ENCODE measurements at places on chromosomes 2 and 18.

DNA sequence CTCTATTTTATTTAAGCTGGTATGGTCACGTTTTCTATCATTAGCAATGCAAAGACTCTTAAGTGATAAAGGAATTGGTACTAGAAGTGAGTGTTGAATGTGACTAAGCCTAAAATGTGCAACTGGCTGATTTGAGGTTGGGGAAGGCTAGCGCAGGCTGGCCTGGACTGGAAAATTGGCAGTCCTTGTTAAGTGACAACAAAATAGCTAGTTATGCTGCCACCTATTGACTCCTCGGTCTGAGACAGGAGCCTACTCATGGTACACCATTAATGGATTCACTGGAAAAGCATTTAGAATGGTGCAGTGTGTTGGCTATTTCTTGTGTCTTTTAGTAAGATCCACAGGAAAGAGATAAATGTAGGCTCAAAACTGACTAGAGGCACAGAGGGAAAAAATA lies 5.7 kb upstream of the WIPF1 start:
- DNase-seq: no peak

DNA sequence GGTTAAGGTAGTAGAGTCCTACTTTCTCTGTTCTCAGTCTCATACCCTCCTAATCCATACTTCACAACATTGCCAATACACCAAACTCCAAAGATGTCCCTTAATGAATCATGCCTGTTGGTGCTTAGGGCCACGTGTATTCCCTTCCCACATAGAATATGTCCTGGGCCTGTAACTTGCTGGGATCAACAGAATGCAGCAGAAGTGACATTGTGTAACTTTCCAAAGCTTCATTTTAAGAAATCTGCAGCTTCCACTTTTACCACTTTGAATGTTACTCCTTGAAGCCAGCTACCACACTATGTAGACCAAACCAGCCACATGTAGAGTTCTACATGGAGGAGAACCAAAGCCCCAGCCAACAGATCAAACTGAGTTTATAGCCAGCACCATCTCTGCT lies 58.5 kb upstream of the ARHGAP15 start:
- no peak for DNase-seq

GRCh38 chr18:54109131-54109683 lies 115.3 kb downstream of the MBD2 start:
- DNase-seq: no peak

DNA sequence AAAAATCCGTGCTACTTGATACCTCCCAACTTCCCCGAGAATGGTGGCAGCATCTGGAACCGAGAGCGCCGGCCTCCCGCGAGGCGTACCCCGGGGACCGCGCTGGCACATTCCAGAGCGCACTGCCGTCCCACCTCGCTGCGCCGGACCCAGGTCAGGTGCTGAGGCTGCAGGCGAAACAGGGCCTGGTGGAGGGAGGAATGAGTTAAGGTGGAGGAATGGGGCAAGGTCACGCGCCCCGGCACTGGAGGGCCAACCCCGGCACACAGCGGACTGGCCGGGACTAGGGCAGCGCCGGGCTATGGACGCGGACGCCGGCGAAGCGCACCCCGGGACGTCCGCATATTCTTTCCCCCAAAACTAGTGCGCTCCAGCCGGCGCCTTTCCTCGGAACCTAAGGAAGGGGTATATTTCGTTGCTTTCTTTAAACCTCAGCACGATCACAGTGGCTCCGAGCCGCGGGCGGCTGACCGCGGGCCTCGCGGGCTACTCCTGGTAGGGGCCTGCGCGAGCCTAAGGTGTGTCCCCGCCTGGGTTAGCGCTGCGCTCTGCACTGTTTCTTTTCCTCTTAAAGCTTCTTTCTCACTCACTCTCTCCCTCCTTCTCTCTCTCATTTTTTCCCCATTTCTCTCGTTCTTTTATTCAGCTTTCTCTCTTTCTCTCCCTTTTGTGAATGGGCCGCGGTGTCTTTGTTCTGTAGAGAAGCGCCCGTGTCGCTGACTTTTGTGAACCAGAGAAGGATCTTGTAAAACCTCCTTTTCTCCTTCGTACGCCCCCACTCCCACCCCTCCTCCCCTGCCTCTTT lies 2.1 kb upstream of the OTX1 start:
- DNase-seq: no peak

DNA sequence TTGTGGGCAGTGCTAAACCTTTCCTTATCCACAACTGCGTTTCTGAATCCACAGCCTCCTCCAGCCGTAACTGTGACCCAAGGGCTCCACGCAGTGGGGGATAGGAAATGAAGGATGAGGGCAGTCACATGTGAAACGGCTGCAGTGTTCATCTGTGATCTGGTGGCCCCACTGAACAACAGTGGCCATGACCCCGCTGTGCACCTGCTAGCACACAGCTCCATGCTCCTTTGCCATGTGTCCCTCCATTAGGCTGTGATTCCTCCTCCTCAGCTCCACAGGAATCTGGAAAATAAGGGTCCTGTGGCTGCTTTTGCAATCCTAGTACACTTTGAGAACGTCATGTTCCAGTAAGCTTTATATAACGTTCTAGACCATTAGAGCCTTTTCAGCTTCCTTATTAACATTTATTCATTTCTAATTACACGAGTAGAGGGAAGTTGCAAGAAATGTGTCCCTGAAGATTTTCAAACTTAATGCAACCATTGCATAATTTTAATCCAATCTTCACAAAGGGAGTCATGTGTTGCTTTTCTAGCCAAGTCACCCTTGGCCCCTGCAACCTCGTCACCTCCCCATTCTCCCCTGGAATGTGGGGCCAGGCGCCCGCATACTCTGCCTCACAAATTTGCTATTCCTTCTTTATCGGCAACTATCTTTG lies 7.1 kb upstream of the NAPG start:
- DNase-seq: no peak

DNA sequence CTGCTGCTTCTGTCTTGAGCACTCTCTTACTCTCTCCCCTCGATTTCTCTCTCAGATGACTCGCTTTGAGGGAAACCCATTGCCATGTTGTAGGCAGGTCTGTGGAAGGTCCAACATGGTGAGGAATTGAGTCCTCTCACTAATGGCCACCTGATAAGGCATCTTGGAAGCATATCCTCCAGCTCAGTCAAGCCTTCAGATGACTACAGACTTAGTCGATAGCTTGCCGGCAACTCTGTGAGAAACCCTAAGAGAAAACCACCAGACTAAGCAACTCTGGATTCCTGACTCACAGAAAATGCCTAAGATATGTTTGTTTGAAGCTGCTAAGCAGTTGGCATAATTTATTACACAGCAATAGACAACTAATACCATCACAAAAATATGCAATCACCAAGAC lies 51.2 kb downstream of the WDR75 start:
- no peak for DNase-seq

DNA sequence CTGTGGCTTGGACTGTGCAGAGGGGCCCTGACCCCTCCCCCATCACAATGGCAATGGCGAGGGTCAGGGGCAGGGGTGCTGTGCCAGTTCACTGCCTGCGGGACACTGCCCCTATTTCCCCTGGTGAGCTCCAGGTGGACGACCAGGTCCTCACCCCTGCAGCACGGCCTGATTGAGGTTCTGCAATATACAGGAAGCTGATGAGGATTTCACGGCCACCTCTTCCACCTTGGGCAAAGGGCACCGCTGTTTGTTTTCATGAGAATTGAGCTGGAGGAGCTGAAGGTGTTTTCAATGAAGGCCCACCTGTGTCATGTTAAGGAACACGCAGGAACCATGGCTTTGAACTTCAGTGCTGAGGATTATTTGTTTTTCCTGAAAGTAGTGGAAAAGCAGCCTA lies 96.3 kb downstream of the OSR1 start:
- DNase-seq: no peak

GRCh38 chr2:174112073-174112472 lies 136.3 kb downstream of the OLA1 start:
- no peak for DNase-seq

DNA sequence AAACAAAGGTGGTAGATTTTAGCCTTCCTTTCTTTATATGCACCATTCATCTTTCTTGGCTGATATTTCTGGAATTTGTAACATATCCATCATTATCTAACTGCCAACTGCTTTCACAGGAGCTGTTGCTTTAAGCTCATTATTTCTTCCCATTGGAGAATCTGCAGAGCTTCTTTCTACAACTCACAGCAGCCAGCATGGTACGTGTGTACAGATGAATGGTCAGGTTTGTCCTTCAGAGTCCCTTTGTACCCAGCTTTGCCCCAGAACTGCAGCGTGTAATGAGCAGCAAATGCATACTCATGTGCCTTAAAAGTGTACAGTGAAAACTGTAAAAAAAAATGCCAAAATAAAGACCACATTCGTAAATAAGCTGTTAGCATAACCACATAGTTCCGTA lies 260.9 kb downstream of the FIGN start:
- DNase-seq: no peak

GRCh38 chr2:160109243-160109642 lies 46.8 kb upstream of the PLA2R1 start:
- DNase-seq: no peak

- no peak for DNase-seq
Observed at GRCh38 chr2:10000541-10000940, 42.8 kb upstream of the KLF11 start.

GRCh38 chr2:105750735-105751134 lies 6.0 kb downstream of the NCK2 start:
- no peak for DNase-seq

DNA sequence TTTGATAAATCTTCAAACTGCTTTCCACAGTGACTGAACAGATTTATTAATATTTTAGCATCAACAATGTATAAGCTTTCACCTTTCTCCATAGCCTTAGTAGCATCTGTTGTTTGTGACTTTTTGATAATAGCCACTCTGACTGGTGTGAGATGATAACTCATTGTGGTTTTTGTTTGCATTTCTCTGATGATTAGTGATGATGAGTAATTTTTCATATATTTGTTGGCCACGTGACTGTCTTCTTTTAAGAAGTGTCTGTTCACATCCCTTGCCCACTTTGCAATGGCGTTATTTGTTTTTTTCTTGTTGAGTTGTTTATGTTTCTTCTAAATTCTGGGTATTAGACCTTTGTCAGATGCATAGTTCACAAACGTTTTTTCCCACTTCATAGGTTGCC lies 952.9 kb downstream of the TRIB2 start:
- no peak for DNase-seq

DNA sequence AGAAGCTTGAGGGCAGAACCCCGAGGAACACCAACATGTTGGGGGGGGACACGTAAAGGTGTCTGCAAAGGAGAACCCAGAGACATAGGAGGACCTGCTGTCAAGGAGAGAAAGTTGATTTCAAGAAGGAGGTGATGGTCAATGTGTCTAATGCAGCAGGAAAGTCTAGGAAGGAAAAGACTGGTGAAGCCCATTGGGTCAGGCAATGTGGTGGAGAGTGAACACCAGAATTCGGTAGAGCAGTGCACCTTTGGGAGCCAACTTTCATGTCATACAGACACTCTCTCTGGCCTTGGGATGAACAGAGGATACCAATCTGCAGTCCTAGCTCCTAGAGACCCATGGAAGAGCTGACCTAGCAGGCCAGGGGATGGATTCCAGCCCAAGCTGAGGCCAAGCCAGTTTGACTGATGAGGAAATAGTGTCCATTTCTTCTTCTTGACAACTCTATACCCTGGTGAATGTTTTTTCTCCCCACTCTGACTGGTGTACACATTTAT lies 101.9 kb downstream of the MYCN start:
- no peak for DNase-seq

DNA sequence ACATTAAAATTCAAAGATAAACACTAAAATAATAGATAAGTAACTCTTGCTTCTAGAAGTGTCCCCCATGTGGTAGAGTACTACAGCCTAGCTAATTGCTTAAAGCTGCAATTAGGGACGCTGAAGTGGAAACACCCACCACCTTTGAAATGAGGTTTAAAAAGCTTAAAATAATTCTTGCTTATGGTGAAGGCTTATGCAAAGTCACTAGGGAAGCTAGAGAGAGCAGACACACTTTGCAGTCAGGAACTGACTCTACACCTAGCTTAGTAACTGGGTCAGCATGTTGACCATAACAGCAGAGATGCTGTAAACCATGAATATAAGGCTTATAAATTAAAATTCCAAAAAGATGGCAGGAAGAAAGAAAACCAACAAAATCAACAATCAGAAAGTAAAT lies 65.4 kb upstream of the DSG1 start:
- no peak for DNase-seq

DNA sequence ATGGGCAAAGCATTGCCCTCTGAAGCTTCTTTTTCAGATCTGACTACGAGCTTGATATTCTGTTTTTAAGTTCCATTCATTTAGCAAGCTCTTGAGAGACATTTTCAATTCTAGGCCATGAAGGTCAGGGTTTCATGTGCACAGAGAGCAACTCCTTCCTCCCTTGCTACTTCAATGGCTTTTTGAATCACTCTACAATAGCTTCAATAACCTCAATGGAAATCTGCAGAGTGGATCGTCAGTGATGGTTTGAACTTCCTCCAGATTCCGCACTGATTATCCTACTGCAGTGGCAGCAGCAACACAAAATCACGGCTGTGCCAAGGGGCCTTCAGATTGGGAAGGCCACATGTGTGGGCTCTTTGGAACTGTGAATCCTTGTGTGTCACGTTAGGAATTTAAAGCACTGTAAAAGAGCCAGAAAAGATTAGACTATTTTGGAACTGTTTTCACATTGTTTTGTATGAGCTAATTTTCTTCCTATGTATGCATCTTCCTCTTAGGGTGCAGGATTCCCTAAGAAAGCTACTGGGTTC lies 88.4 kb upstream of the MGAT4A start:
- no peak for DNase-seq

- DNase-seq: no peak
Observed at GRCh38 chr2:175180701-175181103, 808 bp downstream of the ATP5MC3 start.

GRCh38 chr18:25171334-25171733 lies 180.6 kb downstream of the ZNF521 start:
- no peak for DNase-seq

GRCh38 chr2:188146888-188147287 lies 144.8 kb upstream of the GULP1 start:
- DNase-seq: no peak

DNA sequence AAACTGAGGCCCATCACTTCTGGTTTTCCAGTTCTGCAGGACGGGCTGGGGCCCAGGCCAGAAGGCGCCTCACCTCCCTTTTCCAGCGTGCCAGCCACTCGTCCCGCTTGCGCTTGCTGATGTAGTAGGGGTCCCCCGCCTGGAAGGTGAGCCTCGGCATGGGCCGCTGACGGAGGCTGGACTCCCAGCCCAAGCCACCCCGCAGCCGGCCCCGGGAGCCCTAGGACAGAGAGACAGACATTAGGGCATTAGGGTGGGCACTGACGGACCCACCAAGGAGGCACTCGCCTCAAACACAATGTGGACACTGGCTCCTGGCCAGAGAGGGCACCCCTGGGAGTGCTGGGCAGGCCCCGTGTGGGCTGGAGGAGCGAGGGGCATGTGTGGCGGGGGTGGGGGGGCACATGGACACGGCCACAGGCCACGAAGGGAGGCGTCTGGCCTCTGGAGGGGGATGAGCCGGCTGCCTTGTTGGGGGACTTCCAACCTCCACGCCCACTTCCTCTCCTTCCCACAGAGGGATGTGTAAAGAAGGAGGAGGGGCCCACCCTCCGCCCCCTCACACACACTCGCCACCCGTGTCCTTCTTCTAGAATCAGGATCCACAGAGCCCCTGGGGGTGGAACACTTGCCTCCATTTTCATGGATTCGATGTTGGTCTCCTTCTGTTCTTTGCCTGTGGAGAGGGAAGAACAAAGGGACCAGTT lies 66.7 kb downstream of the DNMT3A start:
- DNase-seq: no peak

GRCh38 chr2:127515383-127515915 lies 10.8 kb downstream of the IWS1 start:
- DNase-seq: no peak

Data from GM18507 (cell line).